ENCODE measurements at places on chromosomes 7 and 10.

DNA sequence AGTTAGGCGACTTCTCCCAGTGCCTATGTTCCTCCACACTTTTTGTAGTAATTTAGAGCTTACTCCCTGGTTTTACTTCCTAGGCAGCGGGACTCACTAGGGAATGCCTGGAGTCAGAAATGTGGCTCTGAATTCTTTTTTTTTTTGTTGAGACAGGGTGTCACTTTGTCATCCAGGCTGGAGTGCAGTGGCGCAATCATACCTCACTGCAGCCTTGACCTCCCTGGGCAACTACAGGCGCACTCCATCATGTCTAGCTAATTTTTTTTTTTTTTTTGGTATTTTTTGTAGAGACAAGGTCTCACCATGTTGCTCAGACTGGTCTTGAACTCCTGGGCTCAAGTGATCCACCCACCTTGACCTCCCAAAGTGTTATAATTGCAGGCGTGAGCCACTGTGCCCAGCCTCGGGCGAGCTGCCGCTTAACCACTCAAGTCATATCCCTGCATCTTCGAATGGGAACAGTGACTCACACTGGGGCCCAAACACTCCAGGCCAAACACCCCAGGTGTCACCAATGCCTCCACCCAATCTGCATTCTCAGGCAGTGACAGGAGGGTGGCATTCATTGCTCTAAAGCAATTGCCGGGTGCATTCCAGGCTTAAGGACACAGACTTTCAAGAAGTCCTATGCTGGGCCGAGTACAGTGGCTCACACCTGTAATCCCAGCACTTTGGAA lies 19.6 kb downstream of the RGS10 start:
- no peak for DNase-seq

- no peak for DNase-seq
These were observed 323.8 kb upstream of the C7orf33 start for GRCh38 chr7:148266795-148267194.

DNA sequence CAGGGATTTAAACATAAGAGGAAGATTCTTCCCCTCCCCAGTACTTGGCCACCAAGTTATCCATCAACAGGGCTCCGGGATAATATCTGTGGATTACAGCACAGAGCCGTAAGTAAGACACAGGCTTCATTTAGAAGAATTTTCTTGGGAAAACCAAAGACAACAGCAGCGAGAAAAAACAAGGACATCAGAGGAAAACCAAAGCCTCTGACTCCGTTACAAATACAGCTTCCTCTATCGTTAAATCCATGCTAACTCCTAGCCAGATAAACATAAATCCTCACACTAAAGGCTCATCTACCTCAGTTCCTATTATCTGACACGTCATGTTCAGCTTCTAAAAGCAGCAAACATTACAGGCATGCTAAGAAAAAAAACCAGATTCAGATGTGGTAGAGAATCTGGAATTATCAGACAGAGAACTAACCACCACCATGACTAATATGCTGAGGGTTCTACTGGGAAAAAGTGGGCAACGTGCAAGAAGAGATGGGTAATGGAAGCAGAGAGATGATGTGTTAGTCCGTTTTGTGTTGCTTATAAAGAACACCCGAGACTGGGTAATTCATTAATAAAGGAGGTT lies 48.4 kb downstream of the BRI3 start:
- no peak for DNase-seq

GRCh38 chr10:28250782-28251181 lies 52.1 kb downstream of the MPP7 start:
- DNase-seq: no peak

DNA sequence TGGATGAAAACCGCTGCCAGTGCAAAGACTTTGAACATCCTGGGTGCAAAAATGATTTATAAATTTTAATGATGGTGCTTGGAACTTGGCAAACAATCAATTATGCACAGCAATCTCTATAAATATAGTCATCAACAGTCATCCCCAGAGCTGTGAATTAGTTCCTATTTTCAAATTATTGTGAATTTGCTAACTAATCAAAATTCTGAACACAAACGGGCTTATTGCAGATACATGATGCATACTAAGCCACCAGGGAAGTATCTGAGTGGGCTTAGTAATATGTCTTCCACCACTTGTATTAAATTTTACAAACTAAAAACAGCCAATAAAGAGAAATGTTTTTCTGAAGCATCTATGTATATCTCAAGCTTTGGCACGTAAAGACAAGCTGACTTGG lies 165.2 kb downstream of the CALCR start:
- DNase-seq: no peak

GRCh38 chr7:7505915-7506314 lies 29.8 kb downstream of the COL28A1 start:
- DNase-seq: no peak

GRCh38 chr7:1752771-1753563 lies 82.9 kb downstream of the ELFN1 start:
- DNase-seq: no peak

DNA sequence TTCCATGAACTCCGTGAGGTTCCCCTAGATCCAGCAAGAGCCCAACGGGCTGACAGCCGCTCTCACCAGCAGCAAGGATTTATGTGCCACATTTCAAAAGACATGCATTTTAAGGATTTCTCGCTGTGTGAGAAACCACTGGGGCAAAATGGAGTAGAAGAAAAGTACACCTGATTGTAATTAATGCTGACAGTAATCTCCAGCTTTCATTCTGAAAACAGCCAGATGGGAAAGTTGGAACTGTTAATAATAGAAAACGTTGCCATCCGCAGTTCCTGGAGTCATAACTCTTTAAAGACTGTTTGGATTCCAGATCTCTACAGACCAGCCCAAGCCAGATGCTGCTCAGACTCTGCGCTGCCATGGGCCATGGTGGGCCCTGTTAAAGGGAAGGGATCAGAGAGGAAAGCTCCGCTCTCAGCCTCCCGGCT lies 216.9 kb upstream of the GLI3 start:
- no peak for DNase-seq

DNA sequence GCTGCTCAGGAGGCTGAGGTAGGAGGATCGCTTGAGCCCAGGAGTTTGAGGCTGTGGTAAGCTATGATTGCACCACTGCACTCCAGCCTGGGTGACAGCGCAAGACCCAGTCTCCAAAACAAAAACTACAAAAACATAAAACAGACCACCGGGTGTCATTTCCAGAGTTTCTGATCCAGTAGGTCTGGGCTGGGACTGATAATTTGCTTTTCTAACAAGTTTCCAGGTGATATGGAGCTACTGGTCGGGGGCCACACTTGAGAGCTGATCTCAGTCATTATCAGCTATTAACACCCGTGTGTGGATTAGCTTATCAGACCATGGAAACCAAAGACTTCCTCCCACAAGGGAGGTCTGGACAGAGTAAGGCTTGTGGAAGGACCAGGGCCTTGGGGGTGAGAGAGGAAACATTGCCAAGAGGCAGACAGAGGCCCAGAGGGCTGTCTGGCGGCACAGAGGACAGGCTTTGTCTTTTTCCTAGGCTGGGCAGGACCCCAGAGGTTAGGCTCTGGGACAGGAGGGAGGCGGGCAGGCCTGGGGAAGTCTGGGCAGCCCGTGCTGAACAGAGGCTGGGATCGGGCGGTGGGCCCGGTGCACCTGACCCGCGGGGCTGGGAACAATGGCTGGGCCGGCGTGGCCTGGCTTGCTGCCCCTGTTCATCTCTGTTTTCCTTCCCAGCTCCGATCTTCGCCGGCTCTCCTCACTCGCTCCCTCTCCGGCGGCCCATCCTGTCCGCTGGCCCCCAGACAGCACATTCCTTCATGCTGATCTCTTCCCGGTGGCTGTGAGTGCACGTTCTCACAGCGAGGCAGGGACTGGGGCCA lies 25.2 kb downstream of the TMEM270 start:
- no peak for DNase-seq

- DNase-seq: no peak
These were observed 28.7 kb upstream of the JAKMIP3 start for GRCh38 chr10:132036887-132037675.

Data from RWPE2 (cell line).